ENCODE measurements at places on chromosomes 7 and 10.

DNA sequence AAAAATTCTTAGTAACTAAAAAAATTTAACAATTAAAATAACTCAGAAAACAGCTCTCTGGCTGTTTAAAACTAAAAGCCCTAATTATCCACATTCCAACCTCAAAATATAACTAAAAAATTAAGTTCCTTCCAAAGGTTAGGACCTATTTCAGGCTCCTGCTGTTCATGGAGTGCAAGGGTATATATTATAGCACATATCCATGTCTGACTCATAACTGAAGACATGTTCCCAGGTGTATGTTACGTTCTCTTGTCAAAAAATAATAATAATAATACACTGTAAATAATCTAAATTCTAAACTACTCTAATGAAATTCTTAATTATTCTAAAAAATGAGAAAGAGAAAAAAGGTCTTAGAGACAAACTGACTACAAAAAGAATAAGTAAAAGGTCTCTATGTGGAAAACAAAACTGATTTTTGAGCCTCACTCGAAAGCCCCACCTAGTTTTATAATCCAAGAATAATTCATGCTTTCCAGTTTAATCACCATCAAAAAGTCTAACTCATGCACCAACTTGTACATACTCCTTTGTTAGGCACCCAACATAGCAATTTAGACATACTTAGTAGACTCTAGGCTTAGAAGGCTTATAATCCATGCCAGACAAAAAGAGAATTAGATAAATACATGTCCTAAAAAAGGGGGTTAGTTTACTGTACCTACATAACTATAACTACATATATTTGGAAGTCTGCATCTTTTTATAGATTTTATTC is 171.4 kb downstream of the KMT2E start:
- no peak for DNase-seq

DNA sequence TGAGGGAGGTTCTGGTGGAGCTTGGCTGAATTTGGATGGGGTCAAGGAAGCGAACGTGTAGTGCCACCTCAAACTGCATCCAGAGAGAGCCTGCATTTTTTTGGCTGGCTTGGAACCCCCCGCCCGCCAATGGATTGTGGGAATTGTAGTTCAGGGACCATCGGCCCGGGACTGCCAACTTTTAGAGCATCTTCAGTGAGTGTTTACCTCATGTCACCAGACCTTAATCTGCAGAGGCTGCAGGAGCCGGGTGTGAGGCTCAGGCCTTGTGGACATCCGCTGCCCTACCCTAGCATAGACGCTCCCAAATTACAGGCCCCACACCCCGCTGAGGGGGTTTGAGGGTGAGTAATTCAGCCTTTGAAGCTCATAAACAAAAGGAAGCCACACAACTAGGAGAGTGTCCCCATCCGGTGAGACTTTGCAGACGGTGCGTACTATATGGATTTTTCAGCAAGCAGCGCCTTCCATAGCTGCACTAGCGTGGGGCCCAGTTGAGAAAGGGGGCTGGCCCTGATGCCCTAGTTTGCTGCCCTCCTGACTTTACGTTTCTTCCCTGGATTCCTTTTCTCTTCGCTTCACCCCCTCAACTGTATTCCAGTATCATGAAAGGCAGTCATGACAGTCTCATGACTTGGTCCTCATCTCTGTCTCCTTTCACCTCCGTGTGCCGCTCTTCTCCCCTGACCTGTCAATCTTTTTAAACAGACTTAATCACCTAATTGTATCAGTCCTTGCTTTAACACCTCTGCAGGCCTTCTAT is 717 bp downstream of the CNPY4 start:
- peak; percentile 46 for DNase-seq

GRCh38 chr10:79137826-79138225 is 69.1 kb downstream of the ZMIZ1 start:
- DNase-seq: no peak

DNA sequence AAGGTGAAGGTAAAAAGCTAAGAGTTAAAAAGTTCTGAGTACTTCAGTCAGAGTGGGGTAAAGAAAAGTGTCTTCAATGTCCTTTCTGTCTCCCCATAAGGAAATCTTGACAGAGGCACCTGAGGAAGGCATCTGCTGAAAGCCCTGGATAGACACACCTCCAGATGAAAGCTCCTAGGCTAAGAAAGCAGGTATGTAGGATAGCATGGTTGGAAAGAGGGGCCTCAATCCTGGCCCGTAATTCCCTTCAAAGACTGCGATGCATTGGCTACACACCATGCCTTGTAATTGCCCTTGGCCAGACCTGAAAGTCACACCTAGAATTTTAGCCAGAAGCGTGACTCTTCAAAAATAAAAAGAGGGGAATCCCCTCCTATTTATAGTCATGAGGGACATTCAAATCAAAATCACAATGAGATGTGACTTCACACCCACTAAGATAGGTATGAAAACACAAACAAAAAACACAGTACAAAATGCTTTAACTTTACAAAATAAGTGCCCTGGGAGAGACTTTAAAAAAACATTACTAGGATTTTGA is 809.7 kb downstream of the IPMK start:
- no peak for DNase-seq

DNA sequence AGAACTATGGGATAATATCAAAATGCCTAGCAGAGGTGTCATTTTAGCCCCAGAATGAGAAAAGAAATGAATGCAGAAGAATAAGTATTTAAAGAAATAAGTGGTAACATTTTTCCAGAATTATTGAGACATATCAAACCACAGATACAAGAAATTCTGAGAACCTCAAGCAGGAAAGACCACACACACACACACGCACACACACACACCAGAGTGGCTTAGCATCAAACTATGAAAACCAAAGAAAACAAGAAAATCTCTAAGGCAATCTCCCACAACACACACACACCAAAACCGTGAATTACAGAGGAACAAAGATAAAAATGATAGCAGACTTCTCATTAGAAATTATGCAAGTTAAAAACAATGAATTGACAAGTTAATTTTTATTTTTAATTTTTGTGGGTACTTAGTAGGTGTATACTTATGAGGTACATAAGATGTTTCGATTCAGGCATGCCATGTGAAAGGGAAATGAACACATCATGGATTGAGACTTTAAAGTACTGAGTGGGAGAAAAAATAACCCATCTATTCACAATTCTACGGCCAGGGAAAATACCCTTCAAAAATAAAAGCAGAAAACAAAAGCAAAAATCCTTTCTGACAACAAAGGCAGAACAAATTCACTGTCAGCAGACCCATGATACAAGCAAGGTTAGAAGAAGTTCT is 14.6 kb downstream of the PPIF start:
- DNase-seq: no peak

Data from activated CD8-positive, alpha-beta memory T cell treated with anti-CD3 and anti-CD28 coated beads for 1 hour (primary cell).